Activated CD4-positive, alpha-beta T cell treated with anti-CD3 and anti-CD28 coated beads, Interleukin-2, amount 50 U/mL, for 48 hours (primary cell): ENCODE measurements at places on chromosomes 5 and 9.

GRCh38 chr9:74577956-74578355, 80.8 kb downstream of the RORB start:
- no peak for DNase-seq

- no peak for DNase-seq
Observed at GRCh38 chr5:107840592-107840991, 169.9 kb upstream of the EFNA5 start.

- DNase-seq: no peak
Observed at GRCh38 chr5:150227606-150228273, 37.9 kb downstream of the SLC6A7 start.

- no peak for DNase-seq
Observed at GRCh38 chr9:137175345-137175961, 3.6 kb upstream of the TMEM210 start.
